T-cell (primary cell): ENCODE measurements at places on chromosomes 11 and 22.

DNA sequence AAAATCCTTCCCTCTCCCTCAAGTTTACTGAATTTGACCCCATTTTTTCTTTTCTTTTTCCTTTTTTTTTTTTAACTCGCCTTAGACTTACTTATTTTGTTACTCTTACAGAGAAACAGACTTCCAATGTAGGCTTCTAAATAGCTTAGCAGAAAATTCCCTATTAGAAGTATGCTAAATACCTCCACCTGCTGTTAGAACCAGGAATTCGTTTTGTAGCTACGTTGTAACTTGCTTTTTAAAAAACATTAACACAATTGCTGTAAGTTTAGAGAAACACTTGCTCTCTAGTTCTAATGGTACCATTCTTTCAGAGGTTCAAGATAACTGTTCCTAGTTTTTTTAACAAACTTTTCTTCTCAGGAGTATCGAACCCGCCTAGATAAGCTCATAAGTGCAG lies 324.2 kb downstream of the DCDC1 start:
- H3K27ac ChIP-seq: no peak overlapping the region
- no peak overlapping the region for H3K4me3 ChIP-seq
- no peak for DNase-seq
- H3K27me3 ChIP-seq: no peaks in the 10 kb centered on the region

DNA sequence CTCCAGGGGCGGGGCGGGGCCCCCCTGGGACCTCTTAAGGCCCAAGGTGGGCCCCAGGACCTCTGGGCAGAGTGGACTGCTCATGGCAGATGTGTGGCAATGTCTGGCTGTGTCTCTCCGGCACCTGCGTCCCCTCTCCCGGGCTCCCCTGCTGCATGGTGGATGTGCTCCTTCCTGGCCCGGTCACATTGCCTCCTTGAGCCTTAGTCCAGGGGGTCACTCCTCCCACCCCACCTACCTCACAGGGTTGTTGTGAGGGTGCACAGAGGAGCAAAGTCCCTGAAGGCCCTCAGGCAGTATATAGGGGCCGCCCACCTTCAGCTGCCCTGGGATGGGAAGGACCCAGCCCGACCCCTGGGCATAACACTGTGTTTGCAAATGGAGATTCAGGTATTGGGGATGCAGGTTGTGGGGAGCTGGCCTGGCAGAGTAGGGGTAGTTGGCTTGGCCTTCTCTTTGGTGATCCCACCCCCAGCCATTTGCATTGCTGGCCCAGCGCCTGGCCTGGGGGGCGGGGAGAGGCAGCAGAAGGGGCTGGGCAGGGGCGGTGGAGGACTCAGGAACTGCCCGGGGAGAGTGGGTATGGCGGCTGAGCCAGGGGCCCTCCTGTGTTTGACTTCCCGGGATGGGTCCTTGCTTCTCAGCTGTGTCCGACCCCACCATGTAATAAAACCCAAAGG lies 11.3 kb downstream of the KCTD17 start:
- H3K27ac ChIP-seq: no peak overlapping the region
- no peak overlapping the region for H3K4me3 ChIP-seq
- no peak for DNase-seq
- peaks cover 17% of the 10 kb centered on the region for H3K36me3 ChIP-seq
- no peaks in the 10 kb centered on the region for H3K27me3 ChIP-seq

GRCh38 chr11:1744137-1744886 lies 6.1 kb downstream of the IFITM10 start:
- peaks cover 2% of the 10 kb centered on the region for H3K27me3 ChIP-seq
- H3K27ac ChIP-seq: no peak overlapping the region
- H3K4me3 ChIP-seq: no peak overlapping the region
- no peak for DNase-seq

DNA sequence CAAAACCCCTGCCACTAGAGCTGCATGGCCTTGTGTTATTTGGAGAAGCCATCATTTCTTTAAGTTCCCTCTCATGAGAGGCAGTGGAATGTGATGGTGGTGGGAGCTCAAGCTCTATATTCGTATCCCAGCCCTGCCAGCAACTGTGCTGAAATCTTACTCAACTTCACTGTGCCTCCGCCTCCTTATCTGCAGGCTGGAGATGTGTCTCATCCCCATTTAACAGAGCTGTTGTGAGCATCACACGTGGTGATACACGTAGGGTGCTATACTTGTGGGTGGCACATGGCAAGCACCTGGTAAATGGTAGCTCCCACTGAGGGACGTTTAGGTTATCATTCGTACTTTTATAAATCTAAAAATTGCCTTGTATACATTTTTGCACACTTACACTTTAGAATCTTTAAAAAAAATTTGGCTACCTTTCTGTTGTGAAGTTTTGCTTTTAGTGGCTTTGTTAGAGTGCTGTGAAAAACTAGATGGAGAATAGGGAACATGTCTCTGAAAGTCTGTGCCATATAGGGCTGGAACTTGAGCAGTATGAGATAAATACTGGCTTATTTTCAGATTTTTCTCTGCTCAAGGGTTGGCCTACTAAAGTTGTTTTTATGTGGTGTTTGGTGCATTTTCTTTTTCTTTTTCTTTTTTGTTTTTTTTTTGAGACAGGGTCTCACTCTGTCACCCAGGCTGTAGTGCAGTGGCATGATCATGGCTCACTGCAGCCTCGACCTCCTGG lies 23.2 kb downstream of the TNRC6B start:
- no peak overlapping the region for H3K27ac ChIP-seq
- H3K4me1 ChIP-seq: peaks cover 42% of the 10 kb centered on the region
- H3K4me3 ChIP-seq: no peak overlapping the region
- H3K36me3 ChIP-seq: no peaks in the 10 kb centered on the region
- DNase-seq: peak; percentile 12
- no peaks in the 10 kb centered on the region for H3K27me3 ChIP-seq
